ENCODE measurements at places on chromosomes 11 and 22.

GRCh38 chr11:36729825-36730224 is 131.8 kb upstream of the RAG2 start:
- DNase-seq: no peak

- DNase-seq: no peak
Measured at GRCh38 chr22:41846268-41846987, 13.5 kb downstream of the SREBF2 start.

GRCh38 chr11:134654161-134654915 is 242.3 kb upstream of the B3GAT1 start:
- no peak for DNase-seq

GRCh38 chr11:62456630-62457029 is 37.8 kb downstream of the SCGB1A1 start:
- no peak for DNase-seq

DNA sequence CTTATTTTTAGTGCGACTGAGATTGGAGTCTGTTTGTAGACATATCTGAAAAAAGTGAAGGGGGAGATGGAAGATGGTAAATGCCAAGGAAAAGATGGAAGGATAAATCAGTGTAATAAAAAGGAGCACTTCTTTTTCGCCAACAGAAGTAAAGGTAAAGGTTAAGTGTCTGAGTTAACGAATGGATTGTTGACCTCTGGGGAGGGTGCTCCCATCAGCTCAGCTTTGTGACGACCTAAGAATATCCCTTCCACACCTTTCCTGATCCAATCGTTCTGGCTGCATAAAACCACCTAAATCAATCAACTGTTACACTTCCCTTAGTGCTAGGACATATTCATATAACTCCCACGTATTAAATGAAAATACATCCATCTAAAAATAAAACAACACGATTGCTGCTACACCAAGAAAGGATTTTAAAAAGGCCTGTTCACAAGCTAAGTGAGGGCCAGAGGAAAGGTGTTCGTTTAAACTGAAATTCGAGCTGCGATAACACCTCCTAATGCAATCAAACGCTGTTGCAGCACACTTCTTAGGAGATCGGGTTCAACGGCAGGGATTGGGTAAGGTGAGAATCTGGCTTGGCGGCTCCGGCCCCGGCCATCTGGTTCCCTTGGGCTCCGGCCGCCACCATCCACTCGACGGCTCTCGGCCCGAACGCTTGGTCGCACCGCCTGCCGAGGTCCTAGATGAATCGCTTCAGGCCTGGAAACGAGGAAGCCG is 658 bp downstream of the C11orf71 start:
- DNase-seq: no peak

DNA sequence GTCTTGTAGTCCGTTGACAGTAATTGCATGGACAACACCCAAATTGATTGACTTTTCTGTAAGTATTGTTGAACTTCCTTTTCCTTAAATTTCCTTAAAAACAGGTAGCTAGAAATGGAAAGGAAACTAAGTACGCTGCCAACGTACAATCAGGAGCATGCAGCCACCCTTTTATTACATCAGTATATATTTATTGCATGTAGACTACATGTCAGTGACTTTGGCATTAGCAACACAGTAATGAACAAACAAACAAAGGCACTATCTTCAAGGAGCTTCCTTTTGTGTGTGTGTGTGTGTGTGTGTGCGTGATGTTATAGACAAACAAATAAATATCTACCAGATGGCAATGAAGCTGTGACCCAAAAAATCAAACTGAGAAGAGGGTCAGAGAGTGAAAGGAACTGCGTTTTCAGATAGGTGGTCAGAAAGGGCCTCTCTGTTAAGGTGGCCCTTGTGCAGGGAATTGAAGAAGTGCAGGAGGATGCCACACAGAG is at the start of gene OR9Q1:
OR9Q1 (plus strand) TSS at position 447 of the 497 bp plus-strand sequence. CDS start 155,564 bp downstream, outside the sequence.
- DNase-seq: no peak

GRCh38 chr11:105202844-105203548 is 63.4 kb upstream of the CARD18 start:
- no peak for DNase-seq

DNA sequence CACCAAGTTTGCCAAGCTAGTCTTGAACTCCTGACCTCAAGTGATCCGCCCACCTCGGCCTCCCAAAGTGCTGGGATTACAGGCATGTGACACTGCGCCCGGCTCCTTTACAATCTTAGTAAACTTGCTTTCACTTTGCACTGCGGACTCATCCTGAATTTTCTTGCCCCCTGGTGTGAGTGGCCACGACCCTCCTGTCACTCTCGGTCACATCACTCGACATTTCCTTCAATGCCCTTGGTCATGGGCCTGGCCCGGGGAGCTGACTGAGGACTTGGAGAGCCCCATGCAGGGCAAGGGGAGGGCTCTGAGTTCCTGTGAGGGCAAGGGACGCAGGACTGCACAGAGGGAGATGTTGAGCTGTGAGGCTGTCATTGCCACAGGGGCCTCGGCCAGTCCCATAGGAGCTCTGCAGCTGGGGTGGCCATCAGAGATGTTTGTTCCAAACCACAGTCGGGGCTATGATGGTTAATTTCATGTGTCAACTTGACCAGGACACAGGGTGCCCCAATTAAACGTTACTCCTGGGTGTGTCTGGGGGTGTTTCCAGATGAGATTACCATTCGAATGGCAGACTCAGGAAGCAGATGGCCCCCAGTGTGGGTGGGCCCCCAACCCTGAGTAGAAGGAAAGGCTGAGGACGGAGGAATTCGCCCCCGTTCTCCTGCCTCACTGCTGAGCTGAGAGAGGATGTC is 21.2 kb downstream of the A4GALT start:
- no peak for DNase-seq

GRCh38 chr11:25163421-25163820 is 666.6 kb downstream of the LUZP2 start:
- DNase-seq: no peak

DNA sequence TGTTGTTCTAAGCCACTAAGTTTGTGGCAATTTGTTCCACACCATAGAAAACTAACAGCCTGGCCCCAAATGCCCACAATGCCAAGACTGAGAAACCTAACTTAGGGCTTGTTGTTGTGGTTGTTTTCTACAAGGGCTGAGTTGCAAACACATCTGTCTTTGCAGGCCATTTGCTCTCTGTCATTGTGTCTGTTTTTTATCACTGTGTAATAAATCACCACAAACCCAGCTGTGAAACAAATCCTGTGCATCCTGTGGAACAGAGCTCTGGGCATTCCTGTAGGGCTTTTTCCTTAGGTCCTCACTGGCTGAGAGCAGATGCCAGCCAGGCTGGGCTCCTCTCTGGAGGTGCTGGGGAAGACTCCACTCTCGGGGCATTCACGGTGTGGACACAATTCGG is 15.7 kb upstream of the SYT8 start:
- DNase-seq: no peak

- no peak for DNase-seq
Measured at GRCh38 chr11:106480581-106481190, 403.2 kb downstream of the AASDHPPT start.

DNA sequence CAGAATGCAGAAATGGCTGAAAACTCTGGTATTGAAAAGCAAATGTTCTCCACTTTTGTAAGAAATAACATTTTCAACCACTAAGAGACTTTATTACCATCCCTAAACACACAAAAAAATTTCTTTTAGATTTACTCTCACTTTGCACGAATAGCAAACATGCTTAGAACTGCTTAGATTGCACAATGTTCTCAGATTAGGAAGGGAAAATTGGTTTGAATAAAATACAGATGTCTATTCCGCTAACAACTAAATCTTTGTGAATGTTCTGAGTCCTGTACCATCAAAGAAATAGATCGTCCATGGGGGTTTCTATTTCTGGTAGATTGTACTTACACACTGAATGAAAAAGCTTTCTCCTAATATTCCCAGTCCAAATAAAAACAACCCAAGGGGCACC is 40.1 kb downstream of the BDNF start:
- DNase-seq: no peak

All from stimulated activated naive CD4-positive, alpha-beta T cell (primary cell).